Mesothelial cell of epicardium (in vitro differentiated cells): ENCODE measurements at places on chromosomes 7 and 10.

- H3K27ac ChIP-seq, result peak overlapping the region; percentile 50
- H3K4me1 ChIP-seq, result peaks cover 11% of the 10 kb centered on the region
- H3K27me3 ChIP-seq, result no peaks in the 10 kb centered on the region
Observed at GRCh38 chr7:140512317-140513000, 33.2 kb upstream of the MKRN1 start.

DNA sequence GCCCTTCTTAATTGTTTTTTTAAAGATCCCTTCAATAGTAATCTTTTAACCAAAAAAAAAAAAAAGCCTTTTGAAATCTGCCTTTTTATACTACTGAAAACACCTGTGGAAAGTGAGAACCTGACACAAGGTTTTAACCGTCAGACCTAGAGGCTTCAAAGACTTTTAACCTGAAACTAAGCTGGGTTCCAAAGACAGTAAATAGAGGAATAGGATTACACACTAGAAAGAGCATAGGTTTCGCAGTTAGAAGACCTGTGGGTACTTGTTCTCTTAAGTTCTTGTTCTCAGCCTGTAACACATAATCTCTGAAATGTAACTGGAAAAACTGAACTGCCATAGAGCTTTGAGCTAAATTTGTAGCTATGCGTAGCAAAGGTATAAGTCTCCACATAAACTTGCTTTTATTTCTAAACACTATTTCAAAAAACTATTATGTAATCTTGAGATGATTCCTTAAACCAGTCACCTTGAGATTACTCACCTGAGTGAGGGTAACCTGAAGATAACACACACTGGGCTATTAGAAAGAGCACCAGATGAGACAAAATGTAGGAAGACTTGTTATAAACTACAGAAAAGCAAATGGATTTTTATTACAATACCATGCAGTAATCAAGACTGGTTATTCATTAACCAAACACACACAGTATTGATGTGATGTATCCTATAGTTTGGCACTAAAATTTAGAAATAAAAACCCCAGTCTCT lies 196.6 kb upstream of the FRMD4A start:
- no peaks in the 10 kb centered on the region for H3K27me3 ChIP-seq
- H3K4me3 ChIP-seq, result no peak overlapping the region
- H3K36me3 ChIP-seq, result peaks cover 9% of the 10 kb centered on the region
- DNase-seq, result no peak

DNA sequence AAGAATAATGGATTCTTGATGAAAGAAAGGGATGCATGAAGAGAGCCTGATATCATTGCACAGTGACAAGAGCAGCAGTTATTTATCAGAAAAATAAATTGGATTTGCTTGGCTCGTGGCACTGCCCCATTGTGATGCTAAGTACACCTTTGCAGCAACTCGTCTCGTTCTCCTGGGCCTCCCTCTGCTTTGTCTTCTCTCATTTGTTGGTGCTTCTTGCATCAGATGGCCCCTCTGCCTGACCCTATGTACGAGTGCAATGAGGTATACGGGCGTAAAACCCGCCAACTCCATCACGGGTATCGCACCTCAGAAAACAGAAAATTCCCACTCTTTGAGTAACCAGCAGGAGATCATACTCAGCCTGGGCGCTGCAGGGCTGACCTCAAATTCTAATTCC lies 107.2 kb upstream of the C10orf90 start:
- H3K36me3 ChIP-seq, result no peaks in the 10 kb centered on the region
- H3K4me3 ChIP-seq, result no peak overlapping the region
- no peak for DNase-seq
- H3K4me1 ChIP-seq, result peaks cover 13% of the 10 kb centered on the region

GRCh38 chr10:28219251-28219650 lies 83.6 kb downstream of the MPP7 start:
- no peaks in the 10 kb centered on the region for H3K27me3 ChIP-seq
- no peak overlapping the region for H3K4me3 ChIP-seq
- no peaks in the 10 kb centered on the region for H3K36me3 ChIP-seq
- peaks cover 38% of the 10 kb centered on the region for H3K4me1 ChIP-seq

DNA sequence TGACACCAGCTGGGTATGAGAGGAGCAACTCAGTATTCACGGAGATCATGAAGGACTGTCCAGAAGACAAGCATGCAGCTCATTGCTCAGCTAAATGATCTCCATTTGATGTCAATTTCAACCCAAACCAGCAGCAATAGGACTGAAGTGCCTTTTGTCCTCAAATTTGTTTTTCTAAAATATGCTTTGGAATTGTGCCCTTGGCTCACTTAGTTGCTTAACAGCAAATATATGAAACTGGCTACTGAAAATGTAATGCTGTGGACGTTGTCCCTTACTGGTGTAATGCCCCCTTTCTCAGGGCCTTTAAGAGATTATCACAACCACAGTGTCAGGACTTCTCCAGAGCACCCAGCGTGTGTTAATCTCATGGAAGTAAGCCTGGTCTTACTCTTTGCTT lies 236.2 kb downstream of the SKIDA1 start:
- no peaks in the 10 kb centered on the region for H3K27me3 ChIP-seq
- H3K36me3 ChIP-seq, result peaks cover 2% of the 10 kb centered on the region
- no peak for DNase-seq
- no peak overlapping the region for H3K27ac ChIP-seq
- H3K4me3 ChIP-seq, result no peak overlapping the region

DNA sequence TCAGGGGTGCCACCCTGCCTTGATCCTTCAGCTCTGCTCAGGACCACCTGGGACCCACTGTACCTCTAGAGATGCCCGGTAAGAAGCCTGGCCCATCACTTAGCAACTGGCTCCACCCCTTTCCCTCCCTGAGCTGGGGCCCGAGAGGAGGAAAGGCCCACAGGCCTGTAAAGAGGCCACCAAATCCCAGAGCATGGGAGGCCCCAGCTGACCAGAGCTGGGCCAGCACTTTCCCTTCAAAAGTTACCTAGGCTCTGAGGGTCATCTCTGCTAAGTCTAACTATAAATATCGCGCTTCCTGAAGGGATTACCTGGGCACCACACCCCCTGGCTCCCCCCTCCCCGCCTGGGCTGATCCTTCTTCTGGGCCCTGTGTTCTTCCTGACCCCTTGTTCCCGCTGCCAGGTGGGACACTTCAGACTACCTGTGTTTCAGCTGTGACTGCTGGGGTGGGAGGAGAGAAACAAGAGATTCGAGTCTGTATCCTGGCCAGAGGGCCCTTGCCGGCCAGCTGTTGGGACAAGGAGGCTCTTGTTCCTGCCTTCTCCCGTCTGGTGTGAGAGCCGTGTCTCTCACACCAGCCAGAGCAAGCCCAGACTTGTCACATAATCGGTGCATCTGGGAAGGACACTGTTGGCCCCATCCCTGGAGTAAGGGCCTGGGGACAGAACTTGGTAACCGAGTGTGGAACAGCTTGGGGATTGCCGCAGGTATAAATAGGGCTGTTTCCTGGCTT lies 22.8 kb upstream of the ANKRD2 start:
- H3K4me3 ChIP-seq, result no peak overlapping the region
- H3K27ac ChIP-seq, result peak overlapping the region; percentile 94
- DNase-seq, result no peak
- no peaks in the 10 kb centered on the region for H3K27me3 ChIP-seq
- H3K4me1 ChIP-seq, result peaks cover 36% of the 10 kb centered on the region

DNA sequence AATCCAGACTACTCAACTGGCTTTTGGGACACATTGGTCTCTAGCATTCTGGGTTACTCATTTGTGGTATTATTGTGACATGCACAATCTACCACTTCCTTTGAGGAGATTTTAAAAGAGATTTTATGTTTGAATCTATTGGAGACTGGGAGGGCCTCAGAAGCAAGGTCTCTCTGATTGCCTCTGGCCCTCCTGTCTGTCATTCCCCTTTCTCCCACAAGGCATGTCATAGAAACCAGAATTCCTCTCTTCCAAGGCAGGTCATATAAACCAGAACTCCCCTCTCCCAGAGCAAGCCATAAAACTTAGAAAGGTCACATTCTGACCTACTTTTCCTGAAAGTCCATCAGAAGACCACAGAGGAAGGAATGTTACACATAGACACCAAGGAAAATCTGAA lies 777.7 kb downstream of the PHTF2 start:
- H3K27me3 ChIP-seq, result no peaks in the 10 kb centered on the region
- no peaks in the 10 kb centered on the region for H3K4me1 ChIP-seq
- no peak overlapping the region for H3K4me3 ChIP-seq
- DNase-seq, result no peak
- no peaks in the 10 kb centered on the region for H3K36me3 ChIP-seq
- H3K27ac ChIP-seq, result no peak overlapping the region

GRCh38 chr10:110528224-110528996 lies 30.7 kb downstream of the DUSP5 start:
- no peak for DNase-seq
- H3K4me3 ChIP-seq, result no peak overlapping the region
- H3K27me3 ChIP-seq, result peaks cover 32% of the 10 kb centered on the region
- no peaks in the 10 kb centered on the region for H3K36me3 ChIP-seq

- H3K4me3 ChIP-seq, result no peak overlapping the region
- peaks cover 3% of the 10 kb centered on the region for H3K36me3 ChIP-seq
- DNase-seq, result no peak
- no peak overlapping the region for H3K27ac ChIP-seq
- H3K4me1 ChIP-seq, result no peaks in the 10 kb centered on the region
Observed at GRCh38 chr10:131779661-131780394, 121.0 kb upstream of the PPP2R2D start.

DNA sequence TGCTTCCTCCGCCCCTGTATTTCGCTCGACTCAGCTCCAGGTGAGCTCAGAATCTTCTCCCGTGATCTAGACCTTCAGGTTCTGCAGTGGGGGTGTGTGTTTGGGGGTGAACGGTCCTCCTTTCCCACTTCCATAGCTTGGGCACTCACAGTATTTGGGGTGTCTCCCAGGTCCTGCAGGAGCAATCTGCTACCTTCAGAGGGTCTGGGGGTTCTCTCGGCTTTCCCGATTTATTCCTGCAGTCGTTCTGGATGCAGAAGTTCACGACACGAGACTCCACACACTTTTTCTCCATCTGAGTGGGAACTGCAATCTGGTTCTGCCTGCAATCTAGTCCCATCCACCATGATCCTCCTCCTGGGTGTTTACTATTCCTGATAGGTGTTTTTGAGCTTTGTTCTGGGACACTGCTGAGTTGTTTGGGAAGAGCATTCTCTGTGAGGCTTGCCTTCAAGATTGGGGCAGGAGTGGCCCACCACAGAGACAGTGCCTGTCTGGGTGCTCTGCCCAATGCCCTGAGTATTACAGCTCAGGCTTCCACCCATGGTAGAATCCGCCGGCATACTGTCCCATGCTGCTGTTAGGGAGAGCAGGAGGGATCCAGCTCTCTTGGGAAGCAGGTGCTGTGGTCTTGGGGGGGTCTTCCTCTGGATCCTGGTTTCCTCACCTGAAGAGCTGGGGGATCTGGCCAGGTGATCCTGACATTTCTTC lies 29.8 kb downstream of the JAKMIP3 start:
- no peak overlapping the region for H3K27ac ChIP-seq
- no peak overlapping the region for H3K4me3 ChIP-seq
- DNase-seq, result no peak
- no peaks in the 10 kb centered on the region for H3K36me3 ChIP-seq

- no peak overlapping the region for H3K4me3 ChIP-seq
- no peaks in the 10 kb centered on the region for H3K36me3 ChIP-seq
- DNase-seq, result no peak
- no peaks in the 10 kb centered on the region for H3K4me1 ChIP-seq
- H3K27ac ChIP-seq, result no peak overlapping the region
- peaks cover 42% of the 10 kb centered on the region for H3K27me3 ChIP-seq
Observed at GRCh38 chr10:49335364-49335972, 36.5 kb downstream of the C10orf71 start.

DNA sequence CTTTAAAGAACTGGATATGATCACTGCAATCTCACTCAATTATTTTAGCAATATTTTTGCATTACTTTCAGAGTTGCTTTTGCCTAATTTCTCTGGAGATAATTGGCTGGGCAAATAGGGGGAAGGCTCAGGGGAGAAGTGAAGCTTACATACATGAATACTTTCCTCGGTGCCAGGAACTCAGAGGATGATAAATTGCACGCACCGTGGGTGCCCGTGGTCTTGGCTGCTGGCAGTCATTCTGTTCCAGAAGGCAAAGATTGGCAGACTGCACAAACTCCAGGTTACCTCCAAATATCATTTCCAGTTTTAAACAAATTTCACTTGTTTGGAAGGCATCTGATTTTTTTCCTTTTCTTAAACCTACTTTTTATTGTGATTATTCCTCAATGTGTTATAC lies 197.8 kb upstream of the TMEM72 start:
- no peak for DNase-seq
- H3K27ac ChIP-seq, result no peak overlapping the region
- H3K27me3 ChIP-seq, result no peaks in the 10 kb centered on the region

DNA sequence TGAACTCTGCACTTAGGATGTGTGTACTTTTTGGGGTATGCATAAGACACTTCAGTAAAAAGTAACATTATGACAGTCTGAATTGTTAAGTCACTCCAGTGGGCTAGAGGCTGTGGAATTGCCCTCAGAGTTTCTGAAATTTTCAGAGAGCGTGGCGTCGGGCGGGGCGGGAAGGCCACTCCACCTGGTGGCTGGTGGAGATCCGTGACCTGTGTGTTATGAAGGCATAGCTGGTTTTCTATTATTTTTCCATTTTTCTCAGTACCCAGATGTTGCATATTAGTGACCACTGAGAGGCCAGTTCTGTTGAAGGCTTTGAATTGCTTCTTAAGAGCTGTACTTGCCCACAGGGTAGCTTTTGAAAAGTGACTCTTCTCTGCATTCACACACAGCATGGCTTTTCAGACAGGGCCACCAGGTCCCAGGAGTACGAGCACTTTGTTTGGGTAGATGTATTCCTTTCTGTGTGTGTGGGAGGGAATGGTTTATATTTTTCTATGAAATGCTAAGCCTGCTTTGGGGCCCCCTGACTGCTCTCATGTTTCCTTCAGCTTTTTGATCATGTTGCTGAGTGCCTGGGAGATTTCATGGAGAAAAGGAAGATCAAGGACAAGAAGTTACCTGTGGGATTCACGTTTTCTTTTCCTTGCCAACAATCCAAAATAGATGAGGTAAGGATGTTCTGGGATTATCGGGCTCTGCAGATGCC lies 52.3 kb downstream of the TACR2 start:
- peak overlapping the region; percentile 59 for H3K27ac ChIP-seq
- H3K4me1 ChIP-seq, result peaks cover 20% of the 10 kb centered on the region
- H3K4me3 ChIP-seq, result no peak overlapping the region
- no peaks in the 10 kb centered on the region for H3K27me3 ChIP-seq
- peaks cover 10% of the 10 kb centered on the region for H3K36me3 ChIP-seq
- no peak for DNase-seq

GRCh38 chr10:95183271-95184230 lies 10.5 kb upstream of the ACSM6 start:
- peaks cover 11% of the 10 kb centered on the region for H3K4me1 ChIP-seq
- peak overlapping the region; percentile 75 for H3K4me3 ChIP-seq
- no peaks in the 10 kb centered on the region for H3K27me3 ChIP-seq
- no peaks in the 10 kb centered on the region for H3K36me3 ChIP-seq

GRCh38 chr7:36280840-36281812 lies 108.5 kb upstream of the ANLN start:
- peak overlapping the region; percentile 78 for H3K27ac ChIP-seq
- H3K27me3 ChIP-seq, result no peaks in the 10 kb centered on the region
- no peak for DNase-seq
- H3K4me1 ChIP-seq, result peaks cover 44% of the 10 kb centered on the region
- H3K4me3 ChIP-seq, result peak overlapping the region; percentile 4
- H3K36me3 ChIP-seq, result no peaks in the 10 kb centered on the region

- H3K27ac ChIP-seq, result peak overlapping the region; percentile 91
- no peak overlapping the region for H3K4me3 ChIP-seq
- H3K27me3 ChIP-seq, result no peaks in the 10 kb centered on the region
- peaks cover 34% of the 10 kb centered on the region for H3K4me1 ChIP-seq
- no peaks in the 10 kb centered on the region for H3K36me3 ChIP-seq
Observed at GRCh38 chr7:13017881-13018280, 330.4 kb downstream of the ARL4A start.
